ENCODE measurements at places on chromosomes 16 and 17.
A peak's percentile ranks its signal among the peaks of the same experiment; 100 is the strongest.

GRCh38 chr17:50661795-50662391 is 27.2 kb downstream of the ABCC3 start:
- peak; percentile 94 for DNase-seq

GRCh38 chr17:3695723-3696411 is at the start of gene P2RX5:
Gene P2RX5 (minus strand): TSS chr17:3696155. CDS start chr17:3696005, 150 bp downstream.
- no peak for DNase-seq

- DNase-seq: peak; percentile 68
Measured at GRCh38 chr16:15484662-15485061, 50.3 kb downstream of the BMERB1 start.

DNA sequence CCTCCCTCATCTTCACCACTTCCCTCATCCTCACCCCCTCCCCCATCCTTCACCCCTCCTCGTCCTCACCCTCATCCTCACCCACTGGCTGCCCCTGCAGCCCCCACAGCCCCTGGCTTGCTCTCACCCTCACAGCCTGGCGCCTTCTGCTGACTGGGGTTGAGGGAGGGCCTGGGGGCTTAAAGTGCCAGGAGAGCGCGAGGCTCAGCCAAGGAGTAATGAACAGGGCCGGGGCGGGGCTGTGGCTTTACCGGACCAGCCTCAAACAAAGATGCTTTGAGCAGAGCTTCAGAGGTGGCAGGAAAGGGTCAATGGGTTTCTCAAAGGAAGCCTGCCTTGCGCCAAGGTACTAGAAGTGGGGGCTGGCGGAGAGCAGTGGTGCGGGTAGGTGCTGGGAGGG is at the start of gene PRSS33:
PRSS33 (minus strand) TSS at position 155 of the 400 bp plus-strand sequence. CDS start 1,013 bp downstream, outside the sequence.
- no peak for DNase-seq

- no peak for DNase-seq
Measured at GRCh38 chr17:6327007-6327406, 107.9 kb downstream of the AIPL1 start.

GRCh38 chr17:3957735-3958599 is 6.3 kb downstream of the ATP2A3 start:
- peak; percentile 88 for DNase-seq

- peak; percentile 82 for DNase-seq
Measured at GRCh38 chr16:2090777-2091546, 43.2 kb downstream of the TSC2 start.

GRCh38 chr17:74417178-74418045 is 14.5 kb upstream of the GPRC5C start:
- peak; percentile 24 for DNase-seq

DNA sequence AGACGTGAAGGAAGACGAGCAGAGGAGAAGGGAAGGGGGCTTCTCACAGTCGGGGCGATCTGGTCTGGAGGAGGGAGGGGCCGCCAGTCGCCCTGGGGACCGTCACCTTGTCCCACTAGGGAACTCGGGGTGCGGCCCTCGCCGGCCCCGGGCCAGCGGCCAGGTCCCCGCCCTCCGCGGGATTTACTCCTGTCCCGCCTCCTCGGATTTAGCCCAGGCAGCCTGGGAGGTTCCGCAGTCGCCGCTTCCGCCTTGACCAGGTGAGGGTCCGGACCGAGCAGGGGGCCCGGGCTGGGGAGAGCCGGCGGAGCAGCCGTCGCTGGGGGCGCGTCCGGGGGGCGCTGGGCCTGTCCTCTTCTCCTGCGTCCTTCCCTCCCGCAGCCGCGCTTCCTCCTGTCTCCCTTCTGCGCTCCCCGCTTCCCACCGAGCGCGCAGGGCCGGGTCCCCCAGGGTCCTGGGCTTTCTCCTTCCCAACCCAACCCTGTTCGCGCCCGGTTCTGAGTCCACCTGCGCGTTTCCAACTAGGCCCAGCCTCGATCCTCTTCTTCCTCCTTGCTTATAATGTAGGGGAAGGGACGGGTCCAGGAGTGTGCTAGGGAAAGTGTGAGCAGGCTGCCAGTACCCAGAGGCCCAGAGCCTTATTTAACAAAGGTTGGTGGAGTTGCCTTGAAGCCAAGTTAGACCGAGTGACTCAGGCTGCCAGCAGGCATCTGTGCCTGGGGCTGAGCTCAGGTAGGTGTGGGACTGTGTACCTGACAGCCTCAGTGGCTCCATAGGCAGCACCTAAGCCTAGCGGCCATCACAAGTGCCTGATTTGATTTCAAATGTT is at the start of gene TNK1:
TNK1 (plus strand) TSS at position 235 of the 829 bp plus-strand sequence. CDS start 1,838 bp downstream, outside the sequence.
- no peak for DNase-seq

GRCh38 chr17:76578376-76578775 is 7.3 kb downstream of the ST6GALNAC2 start:
- no peak for DNase-seq

DNA sequence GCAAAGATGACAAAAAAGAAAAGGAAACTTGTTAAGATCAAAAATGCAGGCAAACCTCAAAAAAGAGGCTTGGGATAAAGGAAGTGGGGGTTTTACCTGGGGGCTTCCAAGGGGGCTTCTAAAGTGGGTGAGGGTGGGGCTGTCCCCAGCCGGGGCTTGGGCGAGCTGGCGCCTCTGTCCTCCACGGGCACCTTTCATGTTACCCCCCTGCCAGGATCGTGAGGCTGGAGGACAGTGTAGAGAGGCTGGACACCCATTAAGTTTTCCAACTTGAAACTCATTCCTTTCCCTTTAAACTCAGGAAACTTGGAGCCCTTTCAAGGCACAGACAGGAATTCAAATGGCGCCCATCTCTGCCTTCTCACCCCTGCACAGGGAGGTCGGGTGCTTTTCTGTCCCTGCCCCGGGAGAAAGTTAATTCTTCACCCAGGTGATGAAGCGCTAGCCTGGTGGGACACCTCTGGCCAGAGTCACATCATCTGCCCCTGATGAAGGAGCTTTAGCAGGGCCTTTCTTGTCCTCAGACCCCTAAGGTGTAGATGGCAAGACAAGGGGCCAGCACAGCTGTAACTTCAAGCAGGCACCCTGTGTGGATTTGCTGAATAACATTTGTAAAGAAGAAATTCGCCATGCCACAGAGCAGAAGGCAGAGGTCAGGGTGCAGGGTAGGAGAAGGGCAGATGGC is 87.3 kb downstream of the C16orf78 start:
- no peak for DNase-seq

GRCh38 chr17:83144421-83145357 is 65.3 kb downstream of the METRNL start:
- DNase-seq: peak; percentile 5

GRCh38 chr17:56699186-56699894 is 105.8 kb downstream of the NOG start:
- DNase-seq: peak; percentile 97

GRCh38 chr16:70470141-70470926 is 15.9 kb downstream of the FCSK start:
- no peak for DNase-seq

DNA sequence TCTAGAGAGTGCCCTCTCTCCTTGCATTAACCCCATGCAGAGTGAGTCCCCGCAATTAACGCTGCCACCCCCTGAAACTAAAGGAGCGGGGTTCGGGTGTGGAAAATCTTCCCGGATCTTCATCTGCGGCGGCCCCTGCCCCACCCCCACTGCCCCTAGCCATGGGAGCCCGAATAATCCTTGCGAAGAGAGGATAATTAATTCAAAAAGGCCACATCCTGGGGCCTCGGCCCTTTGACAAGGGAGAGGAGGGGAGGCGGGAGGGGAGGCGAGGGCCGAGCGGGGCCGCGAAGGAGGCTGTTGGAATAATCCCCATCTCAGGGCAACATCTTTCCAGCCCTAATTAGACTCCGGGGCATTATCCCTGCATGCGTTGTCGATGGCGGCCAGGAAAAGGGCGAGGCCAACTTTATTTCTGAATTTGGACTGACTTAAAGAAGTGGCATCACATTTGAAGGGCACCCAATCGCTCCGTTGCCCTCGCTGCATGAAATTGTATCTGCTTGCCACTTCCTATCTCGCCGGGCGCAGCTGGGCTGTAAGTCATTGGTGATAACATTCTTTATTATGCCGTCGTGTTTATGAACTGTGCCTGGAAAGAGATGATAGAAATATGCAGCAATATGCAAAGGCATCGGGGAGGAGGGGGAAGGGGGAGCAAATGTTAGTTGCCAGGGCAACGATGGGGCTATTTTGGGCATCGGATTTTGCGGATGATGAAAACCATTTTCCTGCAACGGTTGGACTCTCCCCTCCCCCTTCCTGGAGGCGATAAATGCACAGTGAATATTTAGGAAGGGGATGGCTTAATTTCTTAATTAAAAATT is 387.1 kb upstream of the TNRC6C start:
- DNase-seq: peak; percentile 24

DNA sequence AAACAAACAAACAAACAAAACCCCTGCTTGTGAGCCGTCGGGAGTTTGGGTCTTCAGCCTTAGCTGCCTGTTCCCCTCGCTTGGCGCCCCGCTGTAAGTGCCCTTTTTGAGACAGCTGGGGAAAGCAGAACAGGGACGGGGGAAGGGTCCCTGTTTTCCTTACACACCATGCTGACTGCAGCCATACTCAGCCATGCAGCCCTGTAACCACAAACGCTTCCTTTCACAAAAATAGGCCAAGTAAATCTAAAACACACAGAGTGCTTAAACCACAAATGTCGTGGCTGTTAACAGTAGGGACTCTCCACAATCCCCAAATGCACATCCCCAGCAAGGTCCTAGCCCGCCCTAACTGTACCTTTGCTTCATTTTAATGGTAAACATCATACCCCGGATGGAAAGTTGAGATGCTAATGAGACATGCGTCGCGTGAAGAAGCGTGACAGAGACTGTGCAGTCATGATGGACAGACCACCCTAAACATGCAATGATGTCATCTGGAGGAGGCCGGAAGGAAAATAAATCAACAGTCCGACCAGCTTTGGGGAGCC is 129.9 kb downstream of the MGAT5B start:
- DNase-seq: no peak

- DNase-seq: no peak
Measured at GRCh38 chr16:80259290-80259805, 281.4 kb upstream of the DYNLRB2 start.

- DNase-seq: no peak
Measured at GRCh38 chr17:62665599-62665998, 38.1 kb downstream of the MRC2 start.

GRCh38 chr16:54400261-54400660 is 113.7 kb upstream of the IRX3 start:
- DNase-seq: no peak

GRCh38 chr17:67156269-67157199 is 88.5 kb downstream of the HELZ start:
- DNase-seq: peak; percentile 64

DNA sequence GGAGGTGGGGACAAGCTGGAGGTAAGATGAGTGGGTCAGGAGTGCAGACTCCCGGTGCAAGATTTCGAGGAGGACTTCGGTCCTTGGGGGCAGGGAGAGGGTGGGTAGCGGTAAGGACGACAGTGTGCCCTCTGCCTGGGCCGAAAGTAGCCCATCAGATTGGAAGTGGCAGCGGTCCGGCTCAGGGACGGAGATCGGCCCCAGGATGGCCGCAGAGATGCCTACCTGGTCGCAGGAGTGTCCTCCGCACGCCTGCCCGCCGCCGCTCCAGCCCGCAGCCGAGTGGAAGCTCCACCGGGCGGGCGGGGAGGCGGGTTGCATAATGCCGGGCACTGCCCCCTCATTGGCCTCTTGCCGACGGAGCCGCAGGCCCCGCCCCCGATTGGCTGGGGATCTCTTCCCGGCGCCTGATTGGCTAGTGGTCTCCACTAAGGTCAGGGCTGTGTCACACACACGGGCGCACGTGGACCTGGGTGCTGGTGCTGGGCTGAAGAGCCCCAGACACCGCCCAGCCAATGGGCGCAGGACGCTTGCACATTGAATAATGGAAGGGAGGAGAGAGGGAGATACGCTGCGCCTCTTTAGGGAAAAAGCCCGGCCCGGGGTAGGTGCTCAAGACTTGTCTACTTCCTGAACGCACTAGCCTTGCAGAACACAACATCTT is at the start of gene PER1:
PER1 (minus strand) TSS at position 293 of the 664 bp plus-strand sequence. CDS start 1,698 bp downstream, outside the sequence.
- peak; percentile 98 for DNase-seq

GRCh38 chr17:41065829-41066624 is at the start of gene KRTAP2-4:
Gene KRTAP2-4 (minus strand): TSS chr17:41065879. CDS start chr17:41065845, 34 bp downstream.
- DNase-seq: peak; percentile 98
